Epithelial cell of proximal tubule (primary cell): ENCODE measurements at places on chromosomes 4 and X. TPM values are rescaled to one million over a fixed set of nuclear protein-coding genes. Genes with fewer than 3 reads are reported as not detected.

Gene EXOC1L
- not detected in 2 replicates for total RNA-seq

Gene CHIC2
- total RNA-seq, result 19.2 and 23.5 TPM in 2 replicates

Gene KIT
- 0.12 and 0.22 TPM in 2 replicates for total RNA-seq

Gene VCX2
- total RNA-seq, result not detected in 2 replicates

Gene GPR34
- not detected in 2 replicates for total RNA-seq

DNA sequence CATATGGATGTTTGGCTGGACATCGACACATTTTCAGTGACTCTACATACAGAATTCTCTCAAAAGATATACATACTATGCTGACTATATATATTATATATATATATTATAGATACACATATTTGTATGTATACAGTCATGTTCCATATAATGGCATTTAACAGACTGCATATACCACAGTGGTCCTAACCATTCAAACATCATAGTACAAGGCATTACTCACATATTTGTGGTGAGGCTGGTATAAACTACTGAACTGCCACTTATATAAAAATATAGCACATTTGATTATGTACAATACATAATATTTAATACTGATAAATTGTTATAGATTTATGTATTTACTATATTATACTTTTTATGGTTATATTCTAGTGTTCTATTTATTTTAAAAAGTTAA, 168.5 kb downstream of the IL15 start:
- no peak for DNase-seq

- no peak for DNase-seq
Measured at GRCh38 chr4:168847771-168848502, 162.1 kb downstream of the CBR4 start.

DNA sequence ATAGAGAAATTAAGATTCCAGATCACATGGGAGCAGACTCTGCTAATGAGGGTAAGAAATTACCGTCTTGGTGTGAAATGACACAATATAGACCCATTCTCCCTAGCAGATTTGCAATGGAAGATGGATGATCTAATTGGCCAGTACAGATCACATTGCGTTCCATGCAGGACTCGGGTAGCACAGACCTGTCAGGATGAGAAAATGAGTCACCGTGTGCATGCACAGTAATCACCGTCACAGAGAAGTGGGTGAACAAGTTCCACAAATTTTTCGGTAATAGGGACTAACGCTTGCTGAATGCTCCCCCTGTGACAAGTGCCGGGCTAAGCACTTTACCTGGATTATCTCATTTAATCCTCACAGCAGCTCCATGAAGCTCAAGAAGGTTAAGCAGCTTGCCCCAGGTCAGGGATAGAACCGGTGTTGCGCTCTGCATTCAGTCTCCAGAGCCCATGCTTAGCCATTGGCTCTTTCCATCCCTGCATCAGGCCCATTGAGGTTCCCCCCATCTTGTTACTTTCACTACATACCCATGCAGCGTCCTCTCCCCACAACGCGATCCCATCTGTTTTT, 375.6 kb downstream of the FBXW7 start:
- no peak for DNase-seq

DNA sequence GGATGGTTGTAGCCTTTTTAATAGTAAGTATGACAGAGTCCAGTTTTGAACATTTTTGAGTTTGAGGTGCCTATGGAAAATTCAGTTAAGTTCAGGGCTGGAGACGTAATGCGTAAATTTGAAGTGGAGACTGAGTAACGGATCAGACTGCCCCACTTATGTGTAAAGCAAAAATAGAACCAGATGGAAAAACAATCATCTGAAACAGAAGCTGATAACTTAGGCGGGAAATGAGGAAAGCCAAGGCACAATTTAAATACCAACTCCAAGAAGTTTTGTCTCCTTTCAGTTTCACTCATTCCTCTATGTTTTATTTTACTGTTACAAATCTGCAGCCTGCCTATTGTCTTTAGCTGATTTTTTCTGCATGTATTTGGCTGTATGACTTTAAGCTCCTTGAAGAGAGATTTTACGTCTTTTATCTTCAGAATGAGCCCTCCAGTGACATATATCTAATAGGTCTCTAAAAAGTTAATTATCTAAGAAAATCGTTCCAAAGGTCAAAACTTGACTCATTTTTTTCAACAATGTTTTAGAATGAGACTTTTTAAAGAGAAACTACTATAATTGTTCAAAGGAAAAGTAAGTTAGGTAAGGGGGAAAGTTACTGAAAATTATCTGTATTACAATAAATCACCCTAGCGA, 1.1 kb downstream of the SGCB start:
- DNase-seq, result no peak

DNA sequence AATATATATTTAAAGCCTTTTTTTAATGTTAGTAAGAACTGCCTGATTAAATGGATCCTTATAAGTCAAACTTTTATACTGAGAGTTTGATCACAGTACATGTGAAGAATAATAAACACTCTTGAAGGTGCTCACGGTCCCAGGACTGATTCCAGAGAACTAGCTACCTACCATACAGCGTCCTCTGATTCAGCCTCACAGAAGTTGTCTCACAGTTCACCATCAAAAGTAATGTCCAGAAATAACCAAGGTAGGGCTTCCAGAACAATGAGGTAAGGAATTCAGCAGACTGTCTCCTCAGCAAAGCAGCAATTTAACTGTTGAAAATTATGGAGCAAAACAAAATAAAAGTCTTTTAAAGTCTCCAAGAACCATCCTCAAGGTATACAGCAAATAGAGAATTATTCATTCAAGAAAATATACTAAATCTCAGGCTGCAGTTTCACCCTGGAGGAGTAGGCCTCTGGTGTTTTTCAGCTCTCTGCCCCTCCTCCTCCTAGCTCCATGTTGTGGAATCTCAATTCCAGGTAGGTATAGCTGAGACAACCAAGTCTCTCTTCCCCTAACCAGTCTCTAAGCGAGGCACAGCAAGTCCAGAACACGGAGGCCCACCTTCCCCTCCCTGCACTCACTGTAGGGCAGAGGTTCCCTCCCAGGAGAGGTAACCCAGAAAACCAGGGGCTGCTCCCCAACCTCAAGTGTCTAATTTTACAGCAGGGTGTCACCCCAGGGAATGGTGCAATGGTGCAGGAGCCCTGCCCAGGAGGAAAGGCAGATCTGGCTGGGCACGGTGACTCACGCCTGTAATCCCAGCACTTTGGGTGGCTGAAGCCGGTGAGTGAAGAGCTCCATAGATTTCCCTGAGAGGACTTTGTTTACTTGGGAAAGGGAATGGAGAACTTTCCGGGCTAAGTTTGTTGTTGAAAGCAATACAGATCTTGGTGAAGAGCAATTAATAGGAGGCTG, 28.6 kb downstream of the FAM241A start:
- DNase-seq, result no peak

DNA sequence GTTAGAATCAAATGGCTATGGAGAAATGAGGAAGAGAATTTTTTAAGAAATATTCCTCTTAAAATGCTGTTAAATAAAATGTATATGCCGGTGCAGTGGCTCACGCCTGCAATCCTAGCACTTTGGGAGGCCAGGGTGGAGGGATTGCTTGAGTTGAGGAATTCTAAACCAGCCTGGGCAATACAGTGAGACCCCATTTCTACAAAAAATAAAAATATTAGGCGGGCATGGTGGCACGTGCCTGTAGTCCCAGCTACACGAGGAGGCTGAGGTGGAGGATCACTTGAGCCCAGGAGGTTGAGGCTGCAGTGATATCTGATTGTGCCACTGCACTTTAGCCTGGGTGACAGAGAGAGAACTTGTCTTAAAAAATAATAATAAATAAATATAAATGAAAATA, 7.9 kb upstream of the FUNDC1 start:
- DNase-seq, result no peak

GRCh38 chr4:8739820-8740665, 131.6 kb downstream of the HMX1 start:
- DNase-seq, result no peak

GRCh38 chr4:65552057-65552456, 118.2 kb downstream of the EPHA5 start:
- DNase-seq, result no peak

DNA sequence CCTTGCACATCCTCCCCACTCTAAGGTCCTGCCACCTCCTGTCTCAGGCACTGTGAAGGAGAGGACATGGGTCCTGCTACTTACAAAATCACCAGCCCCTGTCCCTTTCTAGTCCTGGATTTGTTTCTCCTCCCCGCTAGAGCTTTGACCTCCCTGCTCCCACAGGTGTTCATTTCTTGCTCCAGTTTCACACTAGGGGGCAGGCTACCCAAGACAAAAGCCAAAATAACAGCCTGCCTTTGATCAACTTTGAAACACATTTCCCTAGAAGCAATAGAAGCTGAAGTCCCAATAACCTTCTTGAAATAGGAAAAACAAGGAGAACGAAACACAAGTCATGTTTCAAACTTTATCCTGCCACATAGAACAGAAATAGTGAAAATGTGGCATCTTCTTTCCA, 164.4 kb downstream of the QDPR start:
- DNase-seq, result no peak

- no peak for DNase-seq
Measured at GRCh38 chr4:169253113-169253671, 17.6 kb downstream of the SH3RF1 start.

DNA sequence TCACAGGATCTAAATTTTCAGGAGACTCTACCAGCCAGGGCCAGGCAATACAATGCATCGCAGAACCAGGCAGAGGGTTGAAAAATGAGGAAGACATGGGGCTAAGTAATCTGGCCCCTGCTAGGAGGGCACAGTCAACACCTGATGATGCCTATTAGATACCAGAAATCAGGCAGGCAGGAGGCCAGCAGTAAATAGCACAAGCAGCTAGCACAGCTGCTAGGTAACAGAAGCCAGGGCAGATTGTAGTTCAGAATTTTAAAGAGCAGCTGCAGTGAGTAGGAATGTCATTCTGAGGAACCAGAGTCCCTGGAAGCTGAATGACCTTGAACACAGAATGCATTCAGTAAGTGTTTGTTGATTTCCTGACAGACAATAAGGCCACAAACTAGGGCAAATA, 38.8 kb upstream of the TRPC5OS start:
- DNase-seq, result no peak

DNA sequence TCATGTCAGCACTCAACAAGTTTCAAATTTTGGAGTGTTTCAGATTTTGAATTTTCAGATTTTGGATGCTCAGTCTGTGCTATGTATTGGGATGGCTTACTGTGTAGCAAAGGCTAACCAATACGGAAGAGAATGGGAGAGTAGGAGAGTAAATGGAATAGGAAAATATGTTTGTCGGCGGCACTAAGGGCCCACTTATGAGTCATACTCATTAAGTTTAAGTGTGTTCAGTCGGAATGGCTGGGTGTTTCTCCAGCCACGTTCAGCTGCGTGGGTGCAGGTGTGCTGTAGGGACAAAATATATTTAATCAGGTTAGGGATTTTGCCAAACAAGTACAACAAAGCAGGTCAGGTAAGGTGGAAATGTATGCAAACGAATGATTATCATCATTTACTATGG, 13.6 kb downstream of the FTHL17 start:
- DNase-seq, result no peak

DNA sequence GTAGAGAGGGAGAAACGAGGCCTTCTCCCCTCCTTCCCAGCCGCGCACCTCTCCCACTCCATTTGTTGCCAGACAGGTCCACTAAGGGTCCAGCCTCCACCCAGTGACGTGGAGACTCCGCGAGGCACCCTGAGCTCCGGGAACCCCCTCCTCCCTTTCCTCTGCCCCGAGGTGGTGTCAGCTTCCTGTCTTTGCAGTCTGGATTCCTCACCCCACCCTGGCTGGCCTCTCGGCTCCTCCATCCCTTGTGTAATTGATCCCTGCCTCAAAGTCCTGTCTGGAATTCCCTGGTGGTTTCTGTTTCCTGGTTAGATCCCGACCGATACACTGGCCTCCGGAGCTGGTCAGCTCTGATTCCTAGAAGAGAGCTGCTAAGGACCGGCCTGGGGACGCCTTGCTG, 105.9 kb upstream of the SCOC start:
- DNase-seq, result no peak

GRCh38 chr4:123480706-123481418, 84.3 kb downstream of the SPRY1 start:
- no peak for DNase-seq

GRCh38 chrX:9342561-9343051, 122.3 kb upstream of the TBL1X start:
- DNase-seq, result no peak

DNA sequence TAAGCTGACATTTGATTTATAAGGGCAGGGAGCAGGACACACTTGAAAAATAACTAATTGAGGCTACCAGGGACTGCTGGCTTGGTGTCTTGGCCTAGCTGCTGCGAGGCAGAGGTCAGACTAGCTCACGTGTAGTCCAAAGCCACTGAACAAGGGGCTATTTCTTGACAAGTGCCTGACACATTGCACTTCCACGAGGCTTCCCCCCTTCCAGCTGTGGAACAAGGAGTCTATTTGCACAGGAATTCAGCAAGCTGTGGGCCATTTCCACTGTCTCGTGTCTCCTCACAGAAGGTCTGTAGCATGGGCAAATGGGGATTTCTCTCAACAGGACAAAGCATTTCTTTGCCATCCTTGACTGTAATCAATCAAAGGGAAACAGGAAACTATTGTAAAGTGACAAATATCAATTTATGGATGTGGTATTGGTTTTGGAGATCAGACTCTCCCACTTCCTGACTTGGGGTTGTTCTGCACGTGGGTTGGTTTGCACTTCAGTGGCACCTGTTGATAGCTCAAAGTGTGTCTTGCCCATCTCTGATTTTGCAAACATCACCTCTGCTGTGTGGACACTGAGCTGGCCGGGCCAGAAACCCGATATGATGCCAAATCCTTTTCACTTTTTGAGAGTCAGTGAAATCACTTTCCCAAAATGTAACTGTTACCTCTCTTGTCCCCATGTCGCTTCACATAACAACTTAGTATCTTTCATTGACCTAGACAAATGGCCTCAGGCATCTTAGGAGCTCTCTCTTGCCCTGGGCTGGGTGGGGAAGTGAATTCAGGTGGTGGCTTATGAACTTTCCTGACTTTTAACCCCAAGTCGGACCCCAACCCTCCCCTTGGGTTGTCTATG, 107.4 kb upstream of the MAMLD1 start:
- no peak for DNase-seq

GRCh38 chrX:12065251-12065650, 73.0 kb upstream of the FRMPD4 start:
- no peak for DNase-seq

DNA sequence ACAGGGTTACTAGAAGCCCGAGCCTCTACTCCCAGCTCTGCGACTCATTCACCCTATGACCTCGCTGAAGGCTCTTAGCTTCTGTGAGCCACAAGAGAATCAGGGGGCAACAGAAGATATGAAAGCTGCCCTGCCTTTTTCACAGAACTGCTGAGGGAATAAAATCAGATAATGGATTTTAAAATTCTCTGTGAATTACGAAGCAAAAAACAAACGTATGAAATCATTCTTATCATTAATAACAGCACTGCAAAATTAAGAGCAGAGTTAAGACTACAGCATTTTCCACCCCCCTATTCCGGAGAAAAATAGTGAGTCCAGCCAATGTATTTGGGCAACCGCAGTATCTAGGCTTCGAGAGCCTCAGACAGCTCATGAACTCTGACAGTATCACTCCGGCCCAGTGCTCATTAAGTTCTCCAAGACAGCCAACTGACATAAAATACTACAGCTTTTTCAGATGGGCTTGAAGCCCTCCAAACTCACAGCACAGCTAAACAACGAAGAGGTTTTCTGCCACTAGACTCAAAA, 33.4 kb downstream of the AFAP1 start:
- DNase-seq, result no peak
